Stimulated activated CD8-positive, alpha-beta memory T cell treated with anti-CD3 and anti-CD28 coated beads, Interleukin-12 subunit alpha, Interleukin-12 subunit beta, amount 100 ng/mL, for 4 hours (primary cell): ENCODE measurements at places on chromosomes 4 and X.

GRCh38 chr4:129326571-129327460 is 230.9 kb downstream of the C4orf33 start:
- no peak for DNase-seq

DNA sequence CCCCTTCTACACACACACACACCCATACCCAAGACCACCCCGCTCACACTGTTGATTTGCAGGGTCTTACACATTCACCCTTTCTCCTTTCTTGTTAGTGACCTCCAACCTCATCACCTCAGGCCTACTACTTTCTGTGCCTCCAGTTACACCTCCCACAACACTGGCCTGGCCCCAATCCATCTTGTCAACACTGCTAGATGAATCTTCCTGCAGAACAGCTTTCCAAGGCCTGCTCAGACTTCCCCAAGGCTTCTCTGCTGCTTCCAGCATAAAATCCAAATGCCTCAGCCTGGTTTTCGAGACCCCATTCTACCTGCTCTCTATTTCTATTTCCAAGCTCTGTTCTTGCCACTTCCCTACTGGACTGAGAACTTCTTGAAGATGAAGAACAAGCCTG is 79.9 kb downstream of the NHSL2 start:
- DNase-seq = no peak

GRCh38 chr4:142369141-142369540 is 477.0 kb downstream of the INPP4B start:
- DNase-seq = no peak

DNA sequence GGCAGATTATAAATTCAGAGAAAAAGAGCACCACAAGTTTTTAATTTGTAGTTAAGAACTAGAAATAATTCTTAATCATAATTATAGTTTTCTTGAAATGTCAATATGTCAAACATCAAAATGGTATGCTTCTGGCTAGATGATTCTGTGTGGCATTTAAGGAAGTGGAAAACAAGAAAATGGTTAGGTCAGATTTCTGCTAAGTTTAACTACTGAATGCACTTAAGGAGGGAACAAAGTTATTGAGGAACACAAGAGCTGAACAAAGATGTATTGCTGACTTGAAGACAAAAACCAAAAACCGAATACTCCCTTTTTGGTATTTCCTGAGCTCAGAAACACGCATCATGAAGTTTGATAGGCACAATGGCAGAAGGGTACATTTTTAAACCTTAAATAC is 58.7 kb upstream of the GPR34 start:
- DNase-seq = no peak

DNA sequence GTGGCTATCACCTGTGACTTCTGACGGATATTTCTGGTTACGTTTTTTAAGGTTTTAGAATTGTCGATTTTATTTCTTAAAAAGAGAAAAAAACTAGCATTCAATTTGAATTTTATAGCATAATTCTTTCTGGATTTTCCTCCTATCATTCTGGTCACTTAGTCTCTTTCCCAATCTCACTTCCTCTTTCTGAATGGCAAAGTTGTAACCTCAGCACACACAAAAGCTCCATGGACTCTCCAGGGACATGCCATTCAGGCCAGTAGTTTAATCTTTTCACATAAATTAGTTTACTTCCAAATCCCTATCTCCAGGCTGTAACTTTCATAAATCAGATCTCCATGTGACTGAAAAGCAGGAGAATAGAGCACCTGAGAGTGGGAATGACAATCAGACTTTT is 110.7 kb downstream of the ARAP2 start:
- no peak for DNase-seq

- no peak for DNase-seq
Observed at GRCh38 chr4:183853548-183853940, 51.6 kb upstream of the STOX2 start.

GRCh38 chr4:159608436-159608835 is 505.6 kb downstream of the RAPGEF2 start:
- DNase-seq = no peak

DNA sequence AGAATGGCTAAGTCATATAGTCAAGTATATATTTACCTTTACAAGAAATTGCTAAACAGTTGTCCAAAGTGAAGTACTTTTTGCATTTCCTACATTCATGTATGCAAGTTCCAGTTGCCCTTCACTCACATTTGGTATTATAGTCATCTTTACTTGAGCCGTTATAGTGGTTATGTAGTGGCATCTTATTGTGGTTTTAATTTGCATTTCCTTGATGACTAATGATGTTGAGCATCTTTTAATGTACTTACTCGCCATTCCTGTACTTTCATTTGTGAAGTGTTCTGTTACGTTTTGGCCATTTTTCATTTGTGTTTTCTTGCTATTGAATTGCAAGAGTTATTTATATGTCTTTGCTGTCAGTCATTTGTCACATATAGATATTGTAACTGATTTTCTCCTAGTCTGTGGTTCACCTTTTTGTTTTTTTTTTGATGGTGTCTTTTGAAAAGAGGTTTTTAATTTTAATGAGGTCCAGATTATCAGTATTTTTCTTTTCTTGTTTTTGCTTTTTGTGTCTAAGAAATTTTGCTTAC is 27.6 kb downstream of the ARFIP1 start:
- DNase-seq = no peak

DNA sequence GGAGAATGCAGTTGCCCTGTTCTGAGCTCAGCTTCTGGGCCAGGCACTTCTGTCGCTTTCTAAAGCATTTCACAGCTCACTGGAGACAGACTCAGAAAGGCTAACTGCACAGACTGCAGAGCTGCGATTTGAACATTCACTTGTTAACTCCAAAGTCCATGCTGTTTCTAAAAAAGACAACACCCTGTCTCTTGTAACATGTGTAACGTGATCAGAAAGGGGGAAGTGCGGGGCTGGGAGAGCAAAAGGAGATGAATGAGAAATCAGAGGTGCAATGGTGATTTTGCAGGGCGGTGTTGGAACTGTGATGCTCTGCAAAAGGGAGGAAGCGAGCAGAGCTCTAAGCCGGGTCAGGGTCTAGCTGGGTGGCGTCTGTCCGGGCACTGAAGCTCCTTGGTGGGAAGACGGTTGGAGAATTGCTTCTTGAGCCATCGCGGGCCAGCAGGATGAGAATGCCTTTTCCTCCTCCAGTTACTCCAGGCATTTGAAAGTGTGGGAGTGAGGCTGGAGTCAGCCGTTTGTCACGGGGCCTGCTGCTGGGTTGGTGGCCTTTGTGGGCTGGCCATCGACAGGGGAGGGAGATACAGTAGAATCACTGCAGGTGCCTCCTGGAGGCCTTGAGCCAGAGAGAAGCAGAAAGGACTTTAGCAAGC is 20.3 kb downstream of the TBC1D14 start:
- DNase-seq = no peak

DNA sequence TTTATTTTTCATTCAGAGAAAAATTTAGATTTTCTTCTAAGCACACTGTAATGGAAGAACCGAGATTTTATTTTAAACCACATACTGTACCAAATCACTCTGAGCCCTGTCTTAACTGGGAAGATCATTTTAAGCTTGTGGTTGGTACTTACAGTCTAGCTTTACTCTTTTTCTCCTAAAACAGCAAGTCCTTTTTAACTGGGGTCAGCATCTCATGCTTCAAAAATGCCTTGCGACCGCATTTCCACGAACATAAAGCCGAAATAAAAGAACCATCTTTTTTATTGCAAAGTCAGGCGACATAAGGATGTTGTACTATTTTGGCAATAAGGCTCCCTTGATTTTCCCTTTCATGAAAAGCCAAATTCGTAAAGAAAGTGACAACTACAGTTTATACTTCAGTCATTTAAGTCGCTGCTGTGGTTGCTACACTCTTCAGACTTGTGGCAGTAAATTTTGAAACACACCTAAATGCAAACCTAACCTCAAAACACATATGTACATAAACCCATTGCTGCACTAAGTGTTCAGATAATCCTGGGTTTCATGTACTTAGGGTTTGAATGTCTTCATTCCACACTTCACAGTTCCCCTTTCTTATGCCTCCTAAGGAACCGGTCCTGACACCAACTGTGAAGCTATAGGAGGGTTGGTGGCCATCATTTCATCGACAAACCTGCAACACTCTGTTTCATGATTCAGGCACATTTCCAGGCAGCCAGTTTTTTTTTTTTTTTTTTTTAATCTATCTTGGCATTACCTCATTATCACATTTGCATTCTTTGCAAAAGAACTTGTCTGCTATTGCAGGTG is 3.0 kb downstream of the STOX2 start:
- DNase-seq = no peak

GRCh38 chr4:169263791-169264392 is 6.9 kb downstream of the SH3RF1 start:
- no peak for DNase-seq

DNA sequence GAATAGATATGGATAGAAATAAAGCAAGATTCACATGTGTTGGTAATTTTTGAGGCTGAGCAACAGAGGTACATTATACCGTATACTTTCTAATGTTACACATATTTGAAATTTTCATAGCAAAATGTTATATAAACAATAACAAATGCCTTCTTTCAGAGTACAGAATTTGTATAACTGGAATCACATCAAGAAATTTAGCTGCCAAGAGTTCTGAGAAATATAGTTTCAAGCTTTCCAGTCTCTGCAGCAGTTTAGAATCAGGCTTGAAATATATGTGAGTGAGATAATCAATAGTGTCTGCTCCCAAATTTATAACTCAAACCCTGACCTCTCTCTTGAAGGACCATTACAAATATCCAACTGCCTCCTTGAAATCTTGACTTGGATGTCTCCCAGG is 23.8 kb downstream of the FAM184B start:
- DNase-seq = no peak

DNA sequence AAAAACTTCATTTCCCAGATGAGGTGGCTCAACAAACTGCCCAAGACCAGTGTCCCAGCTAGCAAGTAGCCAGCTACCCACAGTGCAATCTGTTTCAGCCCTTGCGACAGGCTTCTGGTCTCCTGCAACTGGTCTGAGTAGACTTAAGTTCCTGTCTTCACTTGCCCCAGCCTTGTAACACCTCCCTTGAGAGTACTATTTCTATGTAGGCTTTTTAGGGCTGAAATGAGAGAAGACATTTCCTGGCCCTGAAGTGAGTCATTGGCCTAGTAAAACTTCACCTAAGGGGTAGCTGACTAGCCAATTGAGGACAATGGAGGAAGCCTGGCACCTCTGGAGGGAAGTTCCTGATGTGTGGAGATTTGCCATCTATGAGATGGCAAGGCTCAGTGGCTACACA is 80.1 kb upstream of the STIM2 start:
- DNase-seq = no peak

DNA sequence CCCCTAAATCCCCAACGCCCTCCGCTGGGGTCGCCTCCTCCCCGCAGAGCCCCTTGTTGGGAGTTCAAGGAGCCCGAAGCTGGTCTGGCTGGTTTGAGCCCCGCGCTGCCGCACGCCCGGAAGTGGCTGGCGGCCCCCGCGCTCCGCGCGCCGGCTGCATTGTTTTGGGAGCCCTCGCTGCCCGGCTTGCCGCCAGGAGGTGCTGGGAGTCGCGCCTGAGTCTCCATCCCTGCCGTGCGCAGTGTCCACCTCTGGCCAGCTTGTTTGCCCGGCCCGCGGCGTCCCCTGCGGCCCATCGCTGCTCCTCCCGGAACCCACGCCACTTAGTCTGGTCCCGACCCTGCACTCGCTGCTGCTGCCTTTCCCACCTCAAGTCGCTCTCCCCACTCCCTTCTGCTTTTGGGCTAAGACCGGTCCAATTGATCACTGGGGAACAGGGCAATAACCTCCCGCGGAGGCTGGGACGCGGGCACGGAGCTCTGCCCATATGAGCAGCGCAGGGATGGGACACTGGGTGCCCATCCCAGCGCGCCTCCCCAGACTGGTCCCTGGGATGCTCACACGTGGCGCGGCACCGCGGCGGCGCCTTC is 2.2 kb upstream of the SFRP2 start:
- DNase-seq = no peak

DNA sequence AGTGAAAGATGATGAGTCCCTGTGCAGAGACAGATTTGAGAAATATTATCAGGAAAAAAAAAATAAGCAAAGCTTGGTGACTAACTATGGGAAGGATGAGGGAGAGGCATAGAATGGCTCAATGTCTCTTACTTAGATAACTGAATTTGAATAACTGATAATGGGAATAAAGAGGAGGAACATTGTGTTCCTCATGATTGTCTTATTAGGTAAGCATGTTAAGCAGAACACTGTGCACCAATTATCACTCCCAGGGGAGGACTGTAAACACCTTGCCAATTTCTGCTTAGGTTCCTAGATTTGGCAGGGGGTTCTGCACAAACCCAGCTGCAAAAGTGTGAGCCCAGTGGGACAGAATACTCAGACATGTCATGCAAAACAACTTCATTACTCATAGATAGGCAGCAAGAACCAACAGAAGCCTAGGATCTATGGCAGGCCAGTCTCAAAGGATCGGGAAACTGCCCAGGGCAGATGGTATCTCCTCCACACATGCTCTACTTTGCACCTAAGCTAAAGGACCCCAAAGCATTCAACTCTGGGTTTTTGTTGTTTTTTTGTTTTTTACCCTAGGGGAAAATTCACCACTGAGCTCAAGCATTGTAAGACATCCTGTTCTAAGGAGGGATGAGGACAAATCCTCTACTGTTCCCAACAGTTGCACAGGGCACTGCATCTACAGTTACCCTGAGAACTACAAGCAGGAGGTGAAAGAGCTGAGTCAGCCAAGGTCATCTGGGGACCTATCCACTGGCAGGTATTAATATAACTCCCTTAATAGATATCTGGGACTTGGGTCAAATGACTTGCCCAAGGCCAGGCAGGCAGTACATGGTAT is 907.0 kb downstream of the RAPGEF2 start:
- DNase-seq = no peak

- no peak for DNase-seq
Observed at GRCh38 chrX:51876441-51876840, 17.0 kb upstream of the MAGED1 start.

DNA sequence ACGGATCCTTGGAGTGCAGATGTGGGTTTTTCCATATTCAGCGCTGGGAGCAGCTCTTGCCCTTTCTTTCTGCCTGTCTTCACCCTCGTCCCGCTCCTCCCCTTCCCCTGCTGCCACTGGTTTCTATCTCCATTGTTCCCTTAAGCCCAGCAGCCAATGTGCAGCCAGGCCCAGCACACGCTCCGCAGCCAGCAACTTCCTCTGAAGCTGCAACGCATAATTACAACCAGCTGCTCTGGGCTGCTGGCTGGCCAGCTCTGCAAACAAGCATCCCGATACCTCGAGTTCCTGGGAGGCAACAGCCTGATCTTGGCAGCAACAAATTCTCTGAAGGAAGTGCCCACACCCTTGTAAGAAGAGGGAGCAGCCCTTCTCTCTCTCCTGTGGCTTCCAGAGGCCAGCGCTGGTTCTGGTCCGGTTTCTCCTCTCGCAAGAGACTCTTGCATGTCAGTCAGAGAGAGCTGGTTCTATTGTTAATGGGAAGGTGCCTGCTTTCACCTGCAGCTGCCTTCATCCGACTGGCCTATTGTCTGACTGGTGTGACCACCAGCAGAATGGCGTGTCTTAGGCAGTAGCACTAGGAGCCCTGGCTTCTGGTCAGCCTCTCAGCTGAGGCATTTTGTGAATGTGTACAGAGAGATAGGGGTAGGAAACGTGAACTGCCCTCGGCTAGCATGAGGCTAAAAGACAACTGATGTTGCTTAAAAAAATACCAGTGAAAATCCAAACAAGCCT is 83.8 kb upstream of the MAML3 start:
- DNase-seq = no peak

GRCh38 chrX:24890677-24891076 is 125.1 kb downstream of the ARX start:
- no peak for DNase-seq
